ENCODE measurements at places on chromosomes 12 and 14.

- no peak for DNase-seq
Observed at GRCh38 chr14:51328064-51328771, 88.2 kb downstream of the TMX1 start.

GRCh38 chr14:93533842-93534241 lies 103.1 kb downstream of the UNC79 start:
- DNase-seq = peak; percentile 30

- no peak for DNase-seq
Observed at GRCh38 chr12:16604596-16605252, 1.2 kb downstream of the LMO3 start.

DNA sequence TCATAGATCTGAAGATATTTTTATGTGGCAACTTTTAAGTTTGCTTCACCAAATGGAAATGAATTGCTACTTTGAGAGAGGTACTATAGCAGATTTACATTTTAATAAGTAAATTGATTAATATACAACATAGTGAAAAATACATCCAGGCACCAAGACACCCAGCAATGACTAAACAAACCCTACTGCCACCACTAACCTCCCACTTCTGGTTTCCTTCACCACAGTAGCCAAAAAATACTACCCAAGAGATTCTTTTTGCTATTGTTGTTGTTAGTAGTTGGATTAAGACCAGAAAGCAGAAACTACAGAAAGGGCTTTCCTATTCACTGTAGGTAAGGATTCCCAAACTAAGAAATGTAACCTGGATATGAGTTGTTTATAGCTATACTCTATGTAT lies 54.1 kb downstream of the COCH start:
- no peak for DNase-seq

- DNase-seq = no peak
Observed at GRCh38 chr12:57741413-57741789, 2.9 kb upstream of the AGAP2 start.

DNA sequence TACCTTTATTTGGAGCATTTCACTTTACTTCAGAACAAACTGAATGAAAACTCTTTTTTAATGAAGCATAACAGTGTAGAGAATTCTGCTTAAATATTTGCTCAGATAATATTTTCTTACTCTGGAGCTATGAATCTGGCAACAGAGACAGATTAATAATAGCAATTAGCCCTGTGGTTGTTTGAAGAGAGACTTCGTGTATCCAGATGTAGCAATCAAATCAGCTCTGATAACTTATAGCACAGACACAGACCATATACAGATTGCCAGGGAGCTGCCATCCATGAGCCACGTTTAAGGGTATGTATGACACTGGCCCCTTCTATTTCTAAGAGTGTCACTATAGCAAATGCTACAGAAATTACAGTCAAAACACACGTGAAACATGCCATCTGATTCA lies 146.6 kb downstream of the EXOC5 start:
- DNase-seq = no peak

Data from GM06990 (cell line).